ENCODE measurements at places on chromosomes 5 and 9.

DNA sequence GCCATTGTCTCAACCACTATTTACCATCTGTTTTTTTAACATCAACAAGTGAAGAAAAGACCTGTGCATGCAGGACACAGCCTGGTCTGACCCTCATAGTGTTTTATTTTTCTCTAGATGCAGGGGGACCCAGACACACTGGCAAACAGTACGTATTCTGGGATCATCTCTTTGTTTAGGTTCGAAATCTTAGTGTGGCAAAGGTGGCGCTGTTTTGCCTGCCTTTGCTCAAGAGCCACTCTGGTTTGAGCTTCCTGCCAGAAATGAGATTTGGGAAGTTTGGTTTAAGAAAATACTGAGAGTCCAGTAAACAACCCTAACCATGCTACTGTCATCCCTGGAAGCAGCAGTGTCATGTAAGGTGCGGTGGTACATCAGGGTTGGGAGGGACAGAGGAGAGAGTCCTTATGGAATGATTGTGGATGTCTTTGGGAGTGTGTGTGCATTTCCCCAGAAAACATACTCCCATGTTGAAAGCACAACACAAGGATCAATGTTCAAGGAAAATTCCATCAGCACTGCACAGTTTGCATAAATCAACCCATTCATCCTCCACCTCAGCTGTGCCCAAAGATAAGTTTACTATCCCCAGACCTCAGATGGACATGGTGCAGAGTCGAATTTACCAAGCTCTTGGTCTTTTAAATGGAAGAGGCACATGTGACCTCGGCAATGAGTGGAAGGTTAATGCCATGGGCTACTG lies 34.0 kb upstream of the FLT4 start:
- H3K36me3 ChIP-seq = no peaks in the 10 kb centered on the region
- no peak for DNase-seq
- no peaks in the 10 kb centered on the region for H3K4me1 ChIP-seq
- H3K4me3 ChIP-seq = no peak overlapping the region

DNA sequence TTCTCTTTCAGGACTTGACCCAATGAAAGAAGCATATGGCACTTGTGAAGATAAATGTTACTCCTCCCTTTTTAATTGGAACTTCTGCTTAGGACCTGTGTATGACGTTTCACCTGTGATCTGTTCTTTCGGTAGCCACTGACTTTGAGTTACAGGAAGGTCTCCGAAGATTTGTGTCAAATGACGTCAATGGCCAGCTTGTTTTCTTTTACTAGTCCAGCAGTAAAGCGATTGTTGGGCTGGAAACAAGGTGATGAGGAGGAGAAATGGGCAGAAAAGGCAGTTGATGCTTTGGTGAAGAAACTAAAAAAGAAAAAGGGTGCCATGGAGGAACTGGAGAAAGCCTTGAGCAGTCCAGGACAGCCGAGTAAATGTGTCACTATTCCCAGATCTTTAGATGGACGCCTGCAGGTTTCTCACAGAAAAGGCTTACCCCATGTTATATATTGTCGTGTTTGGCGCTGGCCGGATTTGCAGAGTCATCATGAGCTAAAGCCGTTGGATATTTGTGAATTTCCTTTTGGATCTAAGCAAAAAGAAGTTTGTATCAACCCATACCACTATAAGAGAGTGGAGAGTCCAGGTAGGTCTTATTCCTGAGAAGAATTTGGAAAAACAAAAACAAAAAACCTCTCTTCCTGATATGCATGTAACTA lies 21.1 kb downstream of the SMAD5 start:
- H3K36me3 ChIP-seq = peaks cover 44% of the 10 kb centered on the region
- no peak for DNase-seq
- H3K27me3 ChIP-seq = no peaks in the 10 kb centered on the region
- H3K27ac ChIP-seq = no peak overlapping the region
- no peak overlapping the region for H3K4me3 ChIP-seq

DNA sequence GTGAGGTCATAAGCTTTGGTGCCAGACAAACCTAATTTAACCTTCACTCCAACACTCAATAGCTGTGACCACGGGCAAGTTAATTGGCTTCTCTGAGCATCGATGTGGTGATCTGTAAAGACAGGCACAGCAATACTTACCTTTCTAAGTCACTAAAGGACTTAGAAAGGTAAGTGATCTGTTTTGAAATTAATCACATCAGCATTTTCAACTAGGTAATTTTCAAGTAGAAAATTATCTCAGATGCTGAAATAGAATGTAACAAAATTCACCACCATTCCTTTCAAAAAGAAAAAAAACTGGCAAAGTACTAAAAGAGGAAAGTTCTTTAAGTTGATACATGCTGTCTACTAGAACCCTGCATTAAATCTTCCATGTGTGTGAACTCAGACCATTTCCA lies 354.5 kb downstream of the ICE1 start:
- no peaks in the 10 kb centered on the region for H3K4me1 ChIP-seq
- H3K4me3 ChIP-seq = no peak overlapping the region
- H3K36me3 ChIP-seq = no peaks in the 10 kb centered on the region
- H3K27ac ChIP-seq = no peak overlapping the region

- no peaks in the 10 kb centered on the region for H3K27me3 ChIP-seq
- H3K4me3 ChIP-seq = peak overlapping the region; percentile 60
- peak; percentile 83 for DNase-seq
- H3K4me1 ChIP-seq = peaks cover 2% of the 10 kb centered on the region
- no peak overlapping the region for H3K27ac ChIP-seq
Measured at GRCh38 chr9:94668928-94669729, 29.8 kb upstream of the FBP1 start.

GRCh38 chr5:90406466-90406865 lies 3.1 kb downstream of the CETN3 start:
- H3K4me3 ChIP-seq = no peak overlapping the region
- H3K27ac ChIP-seq = no peak overlapping the region
- H3K36me3 ChIP-seq = peaks cover 43% of the 10 kb centered on the region
- DNase-seq = no peak
- H3K4me1 ChIP-seq = peaks cover 37% of the 10 kb centered on the region
- H3K27me3 ChIP-seq = no peaks in the 10 kb centered on the region

DNA sequence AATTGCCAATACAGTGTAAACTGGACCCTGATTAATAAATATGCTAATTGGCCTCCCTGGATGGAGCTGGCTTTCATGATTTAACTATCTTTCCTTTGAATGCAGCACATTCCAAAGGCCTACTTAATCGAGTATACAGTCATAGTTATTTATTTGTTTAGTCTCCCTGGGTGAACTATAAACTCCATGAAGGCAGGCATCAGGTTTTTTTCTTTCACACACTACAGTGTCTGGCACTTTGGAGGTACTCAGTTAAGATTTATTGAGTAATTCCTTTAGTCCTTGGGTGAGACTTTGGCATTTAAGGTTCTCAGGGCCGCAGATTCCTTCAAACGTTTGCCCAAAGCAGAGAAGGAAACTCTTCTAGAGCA lies 20.5 kb downstream of the RUSC2 start:
- H3K27ac ChIP-seq = no peak overlapping the region
- no peak for DNase-seq
- no peak overlapping the region for H3K4me3 ChIP-seq
- H3K36me3 ChIP-seq = no peaks in the 10 kb centered on the region
- no peaks in the 10 kb centered on the region for H3K27me3 ChIP-seq

DNA sequence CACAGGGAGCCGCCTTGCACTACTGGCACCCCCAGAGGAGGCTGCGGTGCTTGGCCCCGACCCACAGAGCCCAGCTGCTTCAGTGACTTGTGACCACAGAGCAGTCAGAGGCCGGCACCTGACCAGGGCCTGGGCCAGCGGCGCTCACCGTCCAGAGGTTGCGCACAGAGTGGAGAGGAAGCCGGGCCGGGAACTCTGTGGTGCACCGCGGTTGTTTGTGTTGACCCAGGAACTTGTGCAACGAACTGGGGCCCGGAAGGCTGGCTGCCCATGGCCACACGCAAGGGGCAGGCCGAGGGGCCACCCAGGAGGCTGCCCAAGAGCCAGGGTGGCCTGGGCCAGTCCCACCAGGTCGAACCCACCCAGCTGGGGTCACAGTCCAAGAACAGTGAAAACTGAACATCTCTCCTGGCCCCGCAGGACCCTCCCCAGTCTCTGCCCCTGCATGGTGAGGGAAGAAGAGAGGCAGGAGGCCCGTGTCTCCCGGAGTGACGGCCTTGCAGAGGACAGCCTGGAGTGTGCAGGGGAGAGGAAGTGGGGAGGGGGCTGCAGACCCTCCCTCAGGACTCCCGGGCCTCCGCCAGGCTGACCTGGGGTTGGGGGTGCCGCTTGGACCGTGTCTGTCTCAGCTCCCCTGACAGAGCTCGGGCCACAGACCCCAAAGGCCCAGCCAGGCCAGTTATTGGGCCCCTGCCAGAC lies 42.8 kb upstream of the EGFL7 start:
- no peak for DNase-seq
- H3K4me3 ChIP-seq = no peak overlapping the region
- no peak overlapping the region for H3K27ac ChIP-seq

DNA sequence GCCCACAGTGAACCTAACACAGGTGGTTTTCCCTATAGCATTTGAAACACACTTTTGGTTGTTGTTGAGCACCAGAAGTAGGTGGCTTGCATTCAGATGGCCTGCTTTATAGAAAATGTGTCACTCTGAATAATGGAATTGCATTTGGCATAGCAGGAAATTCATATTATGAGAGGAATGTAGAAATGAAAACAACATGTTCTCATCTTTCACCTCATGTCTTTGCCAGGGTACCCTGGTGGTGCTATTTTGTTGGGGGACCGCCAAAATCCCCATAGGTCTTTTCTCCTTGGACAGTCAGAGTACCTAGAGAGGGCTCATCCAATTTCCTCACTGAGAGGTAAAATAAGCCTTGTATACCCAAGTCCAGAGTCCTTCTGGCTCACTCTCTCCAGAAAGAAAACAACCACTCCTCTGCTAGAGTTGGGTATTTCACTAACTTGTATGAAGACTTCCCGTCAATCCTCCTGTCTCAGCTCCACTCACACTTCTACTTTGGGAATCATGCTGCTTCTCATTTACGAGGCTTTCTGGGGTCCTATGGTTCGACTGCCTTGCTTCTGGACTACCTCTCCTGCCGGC lies 67.4 kb downstream of the MRPS27 start:
- no peaks in the 10 kb centered on the region for H3K27me3 ChIP-seq
- no peak overlapping the region for H3K27ac ChIP-seq
- no peak for DNase-seq
- H3K4me1 ChIP-seq = peaks cover 7% of the 10 kb centered on the region
- no peaks in the 10 kb centered on the region for H3K36me3 ChIP-seq

GRCh38 chr5:113632996-113633395 lies 119.5 kb downstream of the YTHDC2 start:
- H3K27me3 ChIP-seq = no peaks in the 10 kb centered on the region
- no peaks in the 10 kb centered on the region for H3K36me3 ChIP-seq
- no peaks in the 10 kb centered on the region for H3K4me1 ChIP-seq
- H3K4me3 ChIP-seq = no peak overlapping the region
- DNase-seq = no peak

DNA sequence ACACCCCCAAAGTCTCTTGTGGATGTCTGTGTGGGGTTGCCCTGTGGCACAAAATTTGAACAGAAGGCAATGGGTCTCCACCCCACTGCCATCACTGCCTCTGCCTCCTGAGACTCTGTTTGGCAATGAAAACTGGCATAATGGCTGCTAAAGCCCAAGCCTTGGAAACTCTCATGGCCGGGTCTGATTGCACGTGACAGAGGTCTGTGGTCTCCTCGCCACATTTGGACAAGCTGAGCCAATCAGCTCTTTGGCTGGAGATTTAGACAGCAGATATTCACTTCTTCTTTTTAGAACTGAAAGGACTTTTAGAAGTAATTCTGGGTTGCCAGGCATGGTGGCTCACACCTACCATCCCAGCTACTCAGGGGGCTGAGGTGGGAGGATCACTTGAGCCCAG lies 5.5 kb downstream of the GGTA1 start:
- no peak overlapping the region for H3K4me3 ChIP-seq
- H3K4me1 ChIP-seq = peaks cover 12% of the 10 kb centered on the region
- H3K27me3 ChIP-seq = peaks cover 6% of the 10 kb centered on the region
- no peak for DNase-seq
- H3K36me3 ChIP-seq = no peaks in the 10 kb centered on the region
- no peak overlapping the region for H3K27ac ChIP-seq

GRCh38 chr9:127081250-127082185 lies 40.9 kb downstream of the ANGPTL2 start:
- no peak overlapping the region for H3K27ac ChIP-seq
- no peaks in the 10 kb centered on the region for H3K36me3 ChIP-seq
- H3K4me1 ChIP-seq = no peaks in the 10 kb centered on the region
- H3K4me3 ChIP-seq = no peak overlapping the region
- no peak for DNase-seq

GRCh38 chr5:42668254-42668653 lies 88.4 kb upstream of the CCDC152 start:
- H3K4me3 ChIP-seq = no peak overlapping the region
- H3K36me3 ChIP-seq = no peaks in the 10 kb centered on the region
- H3K27me3 ChIP-seq = no peaks in the 10 kb centered on the region
- no peaks in the 10 kb centered on the region for H3K4me1 ChIP-seq
- DNase-seq = no peak
- H3K27ac ChIP-seq = no peak overlapping the region

Measured in Karpas-422 (cell line).